ENCODE measurements at places on chromosomes 11 and 22. TPM values are rescaled to one million over a fixed set of nuclear protein-coding genes. Genes with fewer than 3 reads are reported as not detected.

DNA sequence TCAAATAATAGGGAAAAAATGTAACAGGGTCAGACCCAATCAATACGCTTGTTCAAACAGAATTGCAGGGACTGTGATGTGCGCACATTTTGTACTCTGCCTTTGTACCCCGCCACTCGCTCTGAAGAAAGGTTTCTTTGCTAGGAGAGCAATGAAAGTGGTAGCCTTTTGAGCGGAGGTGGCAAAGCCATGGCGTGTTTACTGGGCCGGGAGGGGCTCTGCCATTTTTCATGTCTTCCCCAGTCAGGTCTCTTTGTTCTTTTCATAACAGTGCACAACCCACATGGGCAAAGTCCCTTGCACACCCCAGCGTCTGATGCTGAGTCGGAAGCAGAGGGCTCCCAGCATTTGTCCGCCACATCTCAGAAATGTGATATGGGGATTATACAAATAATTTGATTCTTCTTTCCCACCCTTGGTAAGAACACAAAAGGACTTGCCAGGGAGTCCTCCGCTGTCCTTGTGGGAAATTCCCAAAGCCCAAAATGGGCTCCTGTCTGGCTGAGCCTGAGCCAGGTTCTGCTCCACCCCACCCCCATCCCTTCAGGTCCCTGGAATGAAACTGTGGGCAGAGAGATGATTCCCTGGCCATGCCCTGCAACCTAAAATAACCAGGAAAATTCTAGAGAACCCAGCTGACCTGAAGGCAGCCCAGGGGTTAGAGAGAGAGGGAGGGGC, 36.6 kb downstream of the C11orf58 start:
- no peak for DNase-seq

DNA sequence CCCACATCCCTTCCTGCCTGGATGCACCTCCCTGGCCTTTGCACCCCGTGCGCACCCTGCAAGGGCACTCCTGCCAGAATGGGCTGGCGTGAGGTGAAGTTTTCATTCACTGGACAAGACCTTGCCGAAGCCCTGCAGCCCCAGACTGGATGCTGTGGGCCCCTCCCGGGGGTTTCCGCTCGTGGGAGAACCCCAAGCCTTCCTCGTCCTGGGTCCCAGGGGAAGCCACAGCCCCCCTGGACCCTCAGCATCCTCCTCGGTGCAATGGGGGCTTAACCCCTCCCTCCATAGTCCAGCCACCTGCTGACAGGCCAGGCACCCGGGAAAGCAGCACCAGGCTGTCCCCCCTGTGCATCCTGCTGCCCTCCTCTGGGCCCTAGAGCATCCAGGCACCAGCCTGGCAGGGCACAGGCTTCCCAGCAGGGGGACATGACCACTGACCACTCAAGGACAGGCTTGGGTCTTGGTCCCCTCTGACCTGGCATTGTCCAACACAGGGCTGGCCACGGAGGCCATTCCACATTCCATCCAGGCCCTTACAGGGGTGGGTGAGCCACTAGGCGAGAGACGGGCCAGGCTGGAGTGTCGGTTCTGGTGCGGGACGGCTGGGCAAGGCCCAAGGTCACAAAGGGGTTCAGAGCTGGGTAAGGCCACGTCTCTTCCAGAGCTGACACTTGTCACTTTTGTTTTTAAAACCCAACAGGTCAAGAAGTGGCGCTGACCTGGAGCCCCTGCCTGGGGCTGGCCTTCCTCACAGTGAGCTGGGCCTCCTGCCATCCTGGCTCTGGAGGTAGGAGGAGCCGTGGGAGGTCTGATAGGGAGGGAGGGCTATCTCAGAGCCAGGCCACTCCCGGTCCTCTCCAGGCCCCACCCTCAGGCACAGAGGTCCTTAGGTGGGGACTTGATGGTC, 41.5 kb upstream of the PPARA start:
- no peak for DNase-seq

DNA sequence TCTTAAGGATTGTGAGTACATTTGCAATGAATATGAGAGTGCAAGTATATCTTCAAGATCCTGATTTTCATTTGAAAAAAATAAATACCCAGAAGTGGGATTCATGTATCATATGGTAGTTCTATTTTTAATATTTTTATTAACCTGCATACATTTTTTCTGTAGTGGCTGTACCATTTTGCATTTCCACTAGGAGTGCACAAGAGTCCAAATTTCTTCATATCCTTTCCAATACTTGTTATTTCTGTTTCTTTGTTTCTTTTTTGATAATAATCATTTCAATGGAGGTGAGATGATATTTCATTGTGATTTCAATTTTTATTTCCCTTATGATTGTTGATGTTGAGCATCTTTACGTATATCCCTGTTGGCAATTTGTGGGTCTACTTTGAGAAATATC, 759.8 kb upstream of the CNTN5 start:
- no peak for DNase-seq

GRCh38 chr11:14593671-14594070, 49.9 kb upstream of the PDE3B start:
- no peak for DNase-seq

DNA sequence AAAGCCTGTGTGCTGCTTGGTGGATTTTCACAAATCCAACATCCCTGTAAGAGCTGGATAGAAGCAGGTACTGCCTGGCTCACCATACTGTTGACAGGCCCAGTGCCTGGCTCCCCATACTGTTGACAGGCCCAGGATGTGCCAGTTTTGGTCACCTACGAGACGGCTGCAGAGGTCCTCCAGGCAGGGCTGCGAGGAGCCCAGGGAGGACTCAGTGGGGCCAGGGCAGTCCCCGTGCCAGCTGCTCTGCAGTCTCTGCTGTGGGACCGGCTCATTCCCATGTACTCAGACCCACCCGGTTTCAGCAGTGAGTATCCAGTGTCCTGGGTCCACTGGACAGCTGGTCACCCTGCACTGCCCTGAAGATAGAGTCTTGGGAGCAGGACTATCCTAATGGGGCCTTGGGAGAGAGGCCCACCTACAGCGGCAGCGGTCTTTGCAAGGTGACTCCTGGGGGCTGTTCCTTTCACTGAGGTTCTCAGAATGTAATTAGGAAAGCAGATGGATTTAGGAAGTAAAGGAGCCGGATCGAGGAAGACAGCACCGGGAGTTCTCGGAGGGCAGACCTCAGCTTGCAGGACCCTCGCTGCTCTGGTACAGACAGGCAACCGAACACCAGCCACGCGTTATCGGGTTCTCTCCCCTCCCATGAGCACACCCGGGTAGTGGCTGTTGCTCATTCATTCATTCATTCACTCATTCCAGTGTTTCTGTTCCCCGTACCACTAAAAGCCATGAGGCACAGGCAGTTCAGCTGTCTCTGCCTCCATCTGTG, 106.1 kb downstream of the CTTN start:
- no peak for DNase-seq

The ELF5 gene
- 0.22 TPM for polyA plus RNA-seq

DNA sequence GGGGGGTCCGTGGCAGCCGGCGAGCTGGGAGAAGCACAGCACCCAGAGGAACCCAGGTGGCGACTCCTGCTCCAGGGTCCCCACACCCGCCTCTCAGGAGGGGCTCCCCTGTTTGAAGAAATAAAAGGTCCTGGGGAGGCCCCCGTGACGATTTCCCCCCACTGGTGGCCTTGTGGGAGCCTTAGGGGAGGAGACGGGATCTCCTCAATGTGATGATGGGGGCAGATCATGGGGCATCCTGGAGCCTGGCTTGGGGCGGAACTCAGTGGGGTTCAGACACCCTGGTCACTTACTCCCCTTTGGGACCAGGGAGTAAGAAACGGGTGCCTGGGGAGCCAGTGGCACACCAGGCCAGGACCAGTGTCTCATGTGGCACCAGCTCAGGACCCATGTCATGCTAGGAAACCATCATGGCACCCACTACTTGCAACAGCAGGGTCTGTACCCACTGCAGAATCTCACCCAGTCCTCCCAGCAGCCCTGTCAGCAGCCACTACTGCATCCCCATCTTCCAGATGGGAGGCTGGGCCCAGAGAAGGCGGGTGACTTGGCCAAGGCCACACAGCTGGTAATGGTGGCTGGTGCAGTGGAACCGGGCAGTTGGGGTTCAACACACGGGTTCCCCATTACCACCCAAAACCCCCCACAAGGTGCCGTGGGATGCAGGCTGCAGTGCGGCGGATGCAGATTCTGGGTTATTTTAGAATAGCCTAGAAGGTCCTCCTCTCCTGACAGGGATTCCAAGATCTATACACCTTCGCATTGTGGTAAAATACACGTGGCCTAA, 130.7 kb downstream of the CTTN start:
- no peak for DNase-seq

The MYOD1 gene
- polyA plus RNA-seq: 0.12 TPM

The CCDC81 gene
- 4.6 TPM for polyA plus RNA-seq

The APOL2 gene
- 19.9 TPM for polyA plus RNA-seq

GRCh38 chr11:2396471-2396870, 4.1 kb upstream of the TSSC4 start:
- DNase-seq: no peak

DNA sequence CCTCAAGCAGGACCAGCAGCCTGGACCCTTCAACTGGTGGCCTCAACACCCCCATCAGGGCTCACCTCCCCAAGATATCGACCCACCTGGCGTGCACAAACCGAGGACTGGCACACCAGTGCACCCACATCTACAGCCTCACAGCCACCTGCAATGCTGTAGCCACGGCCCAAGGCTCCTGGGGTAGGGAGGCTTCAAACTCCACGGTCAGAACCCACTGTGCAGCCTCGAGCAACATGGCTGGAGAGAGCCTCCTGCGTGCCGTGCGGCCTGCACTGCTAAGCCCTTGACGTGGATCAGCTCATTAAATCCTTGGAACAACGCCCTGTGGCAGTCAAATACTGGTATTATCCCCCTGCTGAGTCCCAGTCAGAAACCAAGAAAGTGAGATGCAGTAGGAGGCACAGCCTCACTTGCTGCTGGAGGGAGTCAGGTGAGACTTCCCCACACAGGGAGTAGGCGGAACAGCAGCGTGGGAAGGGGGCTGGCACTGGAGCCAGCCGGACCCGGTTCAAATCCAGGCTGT, 4.6 kb downstream of the CARD10 start:
- DNase-seq: no peak

The KCNK7 gene
- polyA plus RNA-seq: 0.90 TPM

The OR52A1 gene
- polyA plus RNA-seq: 0.05 TPM

The POLR2L gene
- 130 TPM for polyA plus RNA-seq

The PANX2 gene
- polyA plus RNA-seq: 21.6 TPM
